ENCODE measurements at places on chromosomes 3 and 15.
A peak's percentile ranks its signal among the peaks of the same experiment; 100 is the strongest.

- no peak for DNase-seq
Measured at GRCh38 chr3:14471016-14471415, 68.6 kb downstream of the SLC6A6 start.

- DNase-seq, result no peak
Measured at GRCh38 chr3:109642025-109642424, 304.7 kb upstream of the DPPA4 start.

- no peak for DNase-seq
Measured at GRCh38 chr3:106172780-106173179, 304.0 kb upstream of the CBLB start.

- no peak for DNase-seq
Measured at GRCh38 chr3:48367201-48367600, 4.8 kb upstream of the FBXW12 start.

GRCh38 chr15:80849308-80849707 lies 70.1 kb downstream of the CEMIP start:
- peak; percentile 59 for DNase-seq

DNA sequence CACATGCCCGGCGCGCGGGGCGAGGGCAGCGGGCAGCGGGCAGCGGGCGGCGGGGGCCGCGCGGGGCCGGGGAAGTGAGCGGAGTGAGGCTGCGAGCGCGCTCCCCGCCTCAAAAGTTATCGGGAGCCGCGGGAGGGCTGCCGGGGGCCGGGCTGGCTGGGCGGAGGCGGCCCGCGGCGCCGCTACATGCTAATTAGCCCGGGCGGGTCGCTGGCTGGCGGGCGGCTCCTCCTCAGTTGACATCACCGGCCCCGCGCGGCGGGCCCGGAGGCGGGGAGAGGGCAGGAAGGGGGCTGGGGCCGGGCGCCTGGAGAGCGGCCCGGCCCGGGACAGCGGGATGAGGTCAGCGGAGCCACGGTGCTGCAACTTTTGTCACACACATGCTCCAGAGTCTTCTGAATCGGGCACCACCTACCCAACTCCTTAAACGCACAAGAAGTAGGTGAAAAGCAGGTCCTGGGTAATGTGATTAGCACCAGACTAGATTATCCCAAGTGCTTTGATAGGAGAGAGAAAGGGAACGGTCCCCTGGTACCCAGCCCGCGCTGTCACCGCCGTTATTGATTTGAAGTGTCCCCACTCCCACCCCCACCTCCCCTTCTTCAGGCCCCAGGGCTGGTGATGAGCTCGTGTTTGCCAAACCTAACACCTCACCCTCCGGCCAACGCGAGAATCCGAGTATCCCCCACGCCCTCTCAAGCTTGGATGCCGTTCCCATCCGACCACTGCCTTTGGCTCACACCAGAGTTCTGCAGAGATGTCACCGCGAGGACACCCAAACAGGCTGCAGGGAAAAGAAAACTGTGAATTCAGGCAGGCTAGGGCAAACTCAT lies at the start of gene HEG1:
Gene HEG1, minus strand, starts transcription at position 85 of the 833 bp plus-strand sequence. CDS start 107 bp downstream, outside the sequence.
- DNase-seq, result no peak

GRCh38 chr3:48788544-48789162 lies 59.0 kb downstream of the PRKAR2A start:
- DNase-seq, result no peak

DNA sequence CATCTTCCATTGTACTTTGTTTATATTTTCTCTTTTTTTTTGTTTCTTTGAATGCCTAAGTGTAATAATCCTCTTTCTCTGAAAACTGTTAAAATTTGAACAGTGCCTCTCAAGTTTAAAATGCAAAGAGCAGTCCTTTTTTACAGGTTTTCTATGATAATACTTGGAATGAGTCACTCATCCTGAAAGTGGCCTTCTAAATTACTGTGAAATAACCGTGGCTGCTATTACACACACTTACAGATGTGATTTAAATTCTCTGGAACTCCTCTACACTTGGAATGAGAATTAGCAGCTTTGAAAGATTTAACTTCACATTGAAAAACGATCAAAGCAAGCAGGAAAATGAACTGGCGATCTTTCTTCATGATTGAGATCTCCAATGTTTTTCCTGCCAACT lies 105.9 kb downstream of the ROBO1 start:
- DNase-seq, result no peak

- DNase-seq, result no peak
Measured at GRCh38 chr3:193829781-193830180, 236.8 kb downstream of the OPA1 start.

- DNase-seq, result no peak
Measured at GRCh38 chr15:56839099-56839498, 79.3 kb upstream of the TCF12 start.

DNA sequence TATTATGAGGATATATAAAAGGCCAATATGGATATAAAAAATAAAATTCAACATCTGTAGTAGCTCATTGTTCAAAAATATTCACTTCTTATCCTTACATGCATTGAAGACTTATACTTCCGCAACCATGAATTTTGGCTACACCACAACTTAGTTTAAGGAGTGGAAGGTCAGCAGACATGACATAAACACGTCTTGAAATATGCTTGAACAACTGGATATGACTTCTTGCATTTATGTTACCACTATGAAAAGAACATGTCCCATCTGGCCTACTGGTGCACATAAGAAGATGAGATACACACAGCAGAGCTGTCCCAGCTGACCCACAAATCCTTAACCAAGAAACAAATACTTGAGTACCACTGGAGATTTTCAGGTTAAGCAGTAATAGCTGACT lies 52.1 kb downstream of the MYO9A start:
- DNase-seq, result no peak

DNA sequence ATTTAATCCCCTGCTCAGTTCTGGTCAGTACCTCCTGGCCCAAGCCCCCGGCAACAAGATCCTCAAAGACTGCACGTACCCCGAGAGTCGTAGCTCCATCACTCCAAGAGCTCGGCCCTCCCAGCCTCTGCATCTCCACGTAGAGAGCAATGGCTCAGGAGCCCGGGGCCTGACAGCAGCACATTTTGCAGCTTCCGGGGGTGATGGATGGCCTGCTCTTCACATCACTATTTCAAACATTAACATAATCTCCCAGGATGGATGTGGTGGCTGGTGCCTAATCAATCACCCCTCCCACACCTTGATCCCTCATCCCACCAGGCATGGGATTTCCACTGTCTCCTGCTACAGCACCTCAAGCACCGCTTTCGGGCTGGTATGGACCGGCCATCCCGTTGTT lies 28.1 kb downstream of the CACNA2D2 start:
- no peak for DNase-seq

DNA sequence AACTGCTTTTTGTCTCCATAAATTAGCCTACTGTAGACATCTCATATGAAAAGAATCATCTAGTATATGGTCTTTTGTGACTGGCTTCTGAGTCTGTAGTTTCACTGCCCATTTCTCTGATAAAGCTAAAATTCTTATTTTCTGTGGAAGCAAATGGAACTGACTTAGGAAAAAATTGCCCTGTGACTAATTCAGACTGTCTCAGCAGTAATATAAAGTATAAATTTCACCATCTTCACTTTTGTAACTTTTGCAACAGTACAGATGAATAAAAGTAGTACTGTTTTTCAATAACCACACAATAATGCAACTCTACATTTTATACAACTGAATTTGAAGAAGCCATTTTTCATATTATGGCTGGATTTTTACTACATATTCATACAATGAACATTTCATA lies 104.1 kb downstream of the TBC1D5 start:
- DNase-seq, result no peak

GRCh38 chr3:135364676-135365075 lies 569.6 kb downstream of the EPHB1 start:
- no peak for DNase-seq

GRCh38 chr15:93418566-93418965 lies 329.6 kb upstream of the RGMA start:
- DNase-seq, result no peak
